ENCODE measurements at places on chromosomes 1 and 21.

- DNase-seq = no peak
These were observed 115.5 kb downstream of the GABPA start for GRCh38 chr21:25850126-25850842.

DNA sequence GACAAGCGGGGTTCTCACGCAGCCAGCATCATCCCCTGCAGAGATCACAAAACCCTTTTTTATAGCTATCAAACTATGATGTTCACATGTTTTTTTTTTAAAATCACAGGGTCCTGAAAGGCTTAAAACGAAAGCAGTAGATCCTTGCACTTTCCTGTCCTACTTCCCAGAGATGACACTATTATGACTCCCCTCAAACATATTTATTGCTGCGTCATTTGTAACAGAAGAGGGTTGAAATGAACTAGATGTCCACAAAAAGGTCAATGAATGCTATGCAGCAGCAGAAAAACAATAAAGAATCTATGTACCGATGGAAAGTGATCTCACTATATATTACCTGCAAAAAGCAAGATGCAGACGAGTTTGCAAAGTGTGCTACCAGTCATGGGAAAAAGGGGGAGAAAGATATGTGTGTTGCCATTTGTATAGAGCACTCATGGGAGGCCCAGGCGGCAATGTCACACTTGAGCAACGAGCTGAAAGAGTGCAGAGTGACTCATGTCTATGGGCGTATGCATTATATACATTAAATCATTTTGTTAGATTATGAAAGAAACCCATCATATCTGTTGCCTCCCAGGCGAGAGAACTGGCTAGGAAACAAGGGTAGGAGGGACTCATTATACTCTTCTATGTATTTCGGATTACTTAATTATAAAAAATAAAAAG is 68.9 kb upstream of the PARP1 start:
- no peak for DNase-seq

GRCh38 chr1:32341971-32342370 is 5.9 kb upstream of the MARCKSL1 start:
- no peak for DNase-seq

DNA sequence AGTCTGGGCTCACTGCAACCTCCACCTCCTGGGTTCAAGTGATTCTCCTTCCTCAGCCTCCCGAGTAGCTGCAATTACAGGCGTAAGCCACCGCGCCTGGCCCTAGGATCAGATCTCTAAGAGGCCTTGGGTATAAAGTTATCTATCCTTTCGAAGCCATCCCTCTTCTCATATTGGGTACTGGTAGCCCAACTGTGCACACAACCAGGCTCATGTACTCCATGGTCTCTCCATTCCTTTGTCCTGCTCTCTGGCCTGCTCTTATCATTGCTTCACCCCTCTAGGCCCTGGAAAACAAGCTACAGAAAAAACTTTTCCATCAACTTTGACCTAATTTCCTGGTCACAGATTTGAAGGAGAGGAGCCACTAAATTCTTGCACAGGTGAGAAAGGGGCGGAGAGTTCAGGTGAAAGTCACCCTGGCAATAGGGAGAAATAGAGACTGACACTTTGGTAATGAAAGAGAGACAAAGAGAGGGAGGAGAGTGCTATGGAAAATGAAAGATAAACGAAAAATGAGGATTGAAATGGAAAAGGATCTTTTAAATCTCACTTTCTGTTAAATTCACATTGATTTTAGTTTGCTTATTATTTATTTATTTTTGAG is 6.0 kb downstream of the TXNIP start:
- no peak for DNase-seq

DNA sequence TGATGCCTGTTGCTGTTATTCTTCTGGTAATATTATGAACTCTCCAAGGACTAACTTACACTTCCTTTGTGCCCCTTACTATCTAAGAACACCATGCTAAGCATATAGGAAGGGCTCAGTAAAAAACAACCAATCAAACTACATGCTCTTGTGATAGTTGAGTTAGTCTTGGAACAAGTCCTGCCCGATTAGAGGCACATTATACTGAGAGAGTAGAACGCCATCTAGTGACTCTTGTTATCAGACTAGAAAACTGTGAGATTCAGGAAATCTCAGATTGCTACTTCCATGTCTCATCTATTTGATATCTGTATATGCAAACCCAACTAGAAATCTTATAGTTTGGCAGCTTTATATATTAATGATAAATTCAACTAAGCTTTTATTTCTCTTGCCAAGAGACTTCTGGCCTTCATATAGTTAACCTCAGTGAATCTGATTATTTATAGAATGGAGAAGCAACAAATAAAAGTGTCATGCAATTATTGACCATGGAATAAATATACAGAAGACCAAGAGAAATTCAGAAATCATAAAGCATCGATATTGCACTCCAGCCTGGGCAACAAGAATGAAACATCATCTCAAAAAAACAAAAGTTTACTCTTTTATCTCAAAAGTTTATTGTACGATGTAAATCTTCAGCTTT is 7.8 kb upstream of the SRRM1 start:
- no peak for DNase-seq

GRCh38 chr1:24329797-24330543 is 10.8 kb downstream of the GRHL3 start:
- no peak for DNase-seq

- DNase-seq = no peak
These were observed 15.9 kb downstream of the PALMD start for GRCh38 chr1:99661780-99662179.

GRCh38 chr1:161180639-161181038 is 3.3 kb upstream of the B4GALT3 start:
- no peak for DNase-seq

GRCh38 chr1:162144268-162144667 is 74.8 kb downstream of the NOS1AP start:
- DNase-seq = no peak

- peak; percentile 40 for DNase-seq
These were observed 8.6 kb downstream of the ST6GALNAC3 start for GRCh38 chr1:76083189-76083588.

- DNase-seq = no peak
These were observed 56.2 kb upstream of the SLC16A1 start for GRCh38 chr1:113012149-113012548.

- DNase-seq = no peak
These were observed 204.5 kb upstream of the GREM2 start for GRCh38 chr1:240816472-240816871.

DNA sequence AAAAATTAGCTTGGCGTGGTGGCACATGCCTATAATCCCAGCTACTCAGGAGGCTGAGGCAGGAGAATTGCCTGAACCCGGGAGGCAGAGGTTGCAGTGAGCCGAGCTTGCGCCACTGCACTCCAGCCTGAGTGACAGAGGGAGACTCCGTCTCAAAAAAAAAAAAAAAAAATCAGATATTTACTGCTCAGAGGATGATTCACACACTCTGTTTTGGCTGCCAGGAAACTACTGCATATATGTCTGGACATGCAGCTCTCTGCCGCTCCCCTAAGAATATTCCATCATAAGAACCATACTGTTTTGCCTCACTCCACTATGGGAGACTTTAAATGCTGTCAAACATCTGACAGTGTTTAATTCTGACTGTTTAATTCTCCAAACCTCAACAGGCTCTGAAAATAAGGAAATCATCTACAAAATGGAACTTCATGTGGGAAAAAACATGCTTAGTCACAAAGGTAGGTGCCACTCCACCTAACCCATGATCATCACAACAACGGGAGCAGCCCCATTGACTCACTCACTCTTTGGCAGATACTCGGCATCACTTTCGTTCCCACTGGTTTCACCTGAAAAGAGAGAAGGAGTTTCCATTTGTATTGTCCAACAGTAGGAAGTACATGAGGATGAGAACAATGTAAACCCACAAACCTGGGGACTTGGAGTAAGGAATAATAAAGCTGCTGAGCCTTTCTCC is 29.3 kb upstream of the BCAS2 start:
- no peak for DNase-seq

DNA sequence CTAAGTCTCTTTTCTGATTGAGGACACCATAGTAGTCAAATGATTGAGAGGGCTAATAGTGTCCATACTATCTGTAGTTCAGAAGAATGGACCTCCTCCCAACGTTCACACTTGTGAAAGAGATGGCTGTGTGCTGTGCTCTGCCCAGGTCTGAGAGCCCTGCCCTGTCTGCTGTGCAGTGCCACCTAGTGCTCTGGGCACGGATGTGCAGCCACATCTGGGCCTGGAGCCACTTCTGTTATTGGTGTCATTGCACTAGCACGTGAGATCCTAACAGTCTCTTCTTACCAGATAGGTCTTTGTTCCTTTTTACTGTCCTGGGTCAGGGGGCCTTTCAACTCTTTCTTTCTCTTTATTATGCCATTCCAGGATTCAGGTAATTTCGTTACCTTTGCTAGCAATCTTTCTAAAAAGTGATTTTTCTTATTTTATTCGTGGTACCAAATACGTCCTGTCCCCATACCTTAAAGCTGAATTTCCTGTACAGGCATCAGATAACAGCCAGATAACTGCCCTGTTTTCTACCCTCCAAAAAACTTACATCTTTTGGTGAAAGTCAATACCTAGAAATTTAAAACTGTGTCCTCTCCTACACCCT is 21.7 kb downstream of the INTS3 start:
- peak; percentile 66 for DNase-seq

GRCh38 chr1:213394837-213395236 is 343.8 kb downstream of the RPS6KC1 start:
- DNase-seq = no peak

- no peak for DNase-seq
These were observed 42.2 kb downstream of the NTNG1 start for GRCh38 chr1:107183011-107183410.

GRCh38 chr21:45985471-45986315 is 4.1 kb downstream of the COL6A1 start:
- DNase-seq = no peak

- DNase-seq = no peak
These were observed 53.6 kb downstream of the IRF2BP2 start for GRCh38 chr1:234556245-234556943.

- DNase-seq = no peak
These were observed 41.0 kb downstream of the KCND3 start for GRCh38 chr1:111948209-111949171.

DNA sequence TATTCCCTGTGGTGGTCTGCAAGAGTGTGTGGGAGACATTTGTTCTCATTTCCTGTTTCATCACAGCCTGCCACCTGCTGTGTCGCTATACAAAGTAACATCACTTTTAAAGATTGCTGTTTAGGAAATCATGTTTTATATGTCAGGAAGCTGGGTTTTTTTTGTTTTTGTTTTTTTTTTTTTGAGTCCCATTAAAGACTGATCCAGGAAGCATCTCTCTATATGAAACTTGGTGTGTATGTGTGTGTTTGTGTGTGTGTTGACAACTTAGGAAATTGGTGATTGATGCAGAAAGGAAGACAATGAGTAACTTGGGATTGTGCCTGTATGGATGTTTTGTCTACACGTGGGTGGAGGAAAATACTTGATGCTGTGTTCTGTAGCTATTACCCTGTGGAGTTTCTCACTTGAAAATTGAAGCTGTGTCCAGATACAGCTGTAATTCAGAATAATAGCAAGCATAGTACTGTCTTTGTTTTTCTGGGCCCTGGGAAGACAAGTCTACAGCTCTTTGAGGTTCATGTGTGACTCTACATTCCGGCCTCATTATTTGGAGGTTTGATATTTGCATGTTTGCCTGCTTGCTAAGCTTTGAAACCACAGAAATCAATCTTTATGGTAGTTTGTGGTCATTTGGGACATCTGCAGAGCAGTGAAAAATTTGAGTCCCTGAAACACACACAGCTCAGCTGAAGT is 47.9 kb downstream of the LAMC1 start:
- no peak for DNase-seq

DNA sequence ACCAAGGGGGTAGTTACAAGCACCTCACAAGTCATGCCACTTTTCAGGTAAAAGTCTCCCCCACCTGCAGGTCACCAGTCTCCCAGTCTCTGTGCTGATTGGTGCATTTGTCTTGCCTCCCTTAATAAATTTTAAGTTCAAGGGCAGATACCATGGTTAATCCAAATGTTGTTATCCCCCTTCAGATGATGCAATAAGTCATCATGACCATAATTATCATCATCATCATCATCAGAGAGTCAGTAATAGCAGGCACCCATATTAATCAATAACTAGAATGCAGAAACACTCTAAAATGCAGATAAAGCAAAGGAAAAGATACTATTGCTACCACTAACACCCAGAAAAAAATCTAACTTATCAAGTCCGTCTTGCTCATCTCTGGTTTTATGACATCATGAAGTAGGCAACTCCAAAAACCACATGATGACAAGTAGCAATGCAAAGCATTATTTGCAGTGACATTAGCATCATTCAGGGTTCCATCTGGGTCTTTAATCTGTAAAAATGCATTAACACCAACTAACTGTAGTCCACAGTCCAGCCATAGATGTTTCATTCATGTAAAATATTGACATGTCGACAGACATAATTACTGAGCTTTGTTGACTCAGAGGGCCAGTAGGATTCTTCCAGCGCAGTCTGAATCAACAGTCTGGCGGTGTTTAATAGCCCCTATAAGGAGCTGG is 492.0 kb upstream of the RUNX1 start:
- no peak for DNase-seq

- no peak for DNase-seq
These were observed 11.2 kb upstream of the CACYBP start for GRCh38 chr1:174988539-174988938.

DNA sequence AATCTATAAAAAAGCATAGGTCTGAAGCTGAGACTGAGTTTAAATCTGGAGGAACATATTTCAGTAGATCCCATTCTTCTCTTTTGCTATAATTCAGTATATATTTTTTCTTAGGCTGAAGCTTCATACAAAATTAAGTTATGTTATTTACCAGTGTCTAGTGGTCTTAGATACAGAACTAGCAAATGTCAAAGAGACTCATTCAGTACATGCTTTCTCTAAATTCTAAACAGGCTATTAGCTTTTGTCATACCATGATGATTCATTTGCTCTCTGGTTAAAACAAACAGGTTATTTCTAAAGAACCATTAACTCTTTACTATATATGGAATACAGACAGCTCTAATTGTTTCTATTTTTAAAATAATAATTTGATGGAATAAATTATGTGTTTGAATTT is 1170.2 kb upstream of the PRMT6 start:
- DNase-seq = no peak

DNA sequence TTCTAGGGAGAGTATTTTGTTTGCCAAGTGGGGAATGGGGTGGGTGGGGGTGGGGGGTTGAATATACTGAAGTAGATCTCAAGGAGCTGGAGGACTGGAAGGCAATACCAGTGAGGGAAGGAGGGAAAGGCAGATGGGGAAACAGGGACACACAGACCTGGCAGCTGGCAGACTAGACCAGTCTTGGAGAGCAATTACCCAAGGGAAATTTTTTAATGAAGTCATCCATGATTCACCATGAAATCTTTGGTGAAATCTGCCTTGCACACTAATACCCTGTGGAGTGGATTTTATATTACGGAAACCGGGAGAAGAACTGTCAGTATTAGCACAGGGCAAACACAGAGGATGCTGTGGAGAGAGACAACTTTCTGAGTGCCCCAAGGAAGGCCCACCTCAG is 29.7 kb upstream of the MARK1 start:
- no peak for DNase-seq

DNA sequence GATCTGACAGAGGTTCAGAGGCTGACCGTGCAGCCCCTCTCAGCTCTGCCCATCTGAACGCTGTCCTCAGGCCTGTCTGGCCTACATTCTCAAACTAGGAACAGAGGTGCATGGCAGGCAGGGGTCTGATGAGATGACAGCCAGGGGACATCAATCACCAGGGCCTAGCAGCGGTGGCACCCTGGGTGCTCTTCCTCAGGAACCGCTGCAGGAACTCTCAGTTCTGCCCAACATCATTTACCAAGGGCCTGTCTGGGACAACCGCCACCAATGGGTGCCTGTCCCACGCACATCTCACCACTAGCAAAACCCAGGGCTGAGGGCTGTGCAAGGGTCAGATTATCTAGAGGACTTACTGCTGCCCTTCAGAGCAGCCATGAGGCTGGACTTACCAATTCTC is 245.7 kb downstream of the TOMM20 start:
- no peak for DNase-seq

Measured in anterior cingulate cortex (tissue), 58 donors.